Activated naive CD4-positive, alpha-beta T cell treated with anti-CD3 and anti-CD28 coated beads, Interleukin-2, amount 50 U/mL, for 72 hours (primary cell): ENCODE measurements at places on chromosomes 1 and 21.
A peak's percentile ranks its signal among the peaks of the same experiment; 100 is the strongest.

DNA sequence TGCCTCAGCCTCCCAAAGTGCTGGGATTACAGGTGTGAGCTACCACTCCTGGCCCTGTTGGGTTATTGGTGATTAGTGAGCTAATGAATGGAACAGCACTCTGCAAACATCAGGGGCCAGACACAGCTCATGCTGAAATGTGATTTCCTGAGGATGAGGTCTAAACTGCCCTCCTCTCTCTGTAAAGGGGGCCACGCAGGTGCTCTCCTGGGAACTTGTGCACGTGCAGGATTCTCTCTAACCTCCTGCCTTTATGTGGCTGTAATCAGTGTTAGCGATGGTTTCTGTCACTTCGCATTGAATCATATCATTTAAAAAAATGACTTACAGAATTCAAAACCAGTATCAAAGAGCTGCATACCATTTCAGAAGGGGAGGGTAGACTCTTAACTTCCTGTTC is 3.6 kb downstream of the GPR157 start:
- no peak for DNase-seq

DNA sequence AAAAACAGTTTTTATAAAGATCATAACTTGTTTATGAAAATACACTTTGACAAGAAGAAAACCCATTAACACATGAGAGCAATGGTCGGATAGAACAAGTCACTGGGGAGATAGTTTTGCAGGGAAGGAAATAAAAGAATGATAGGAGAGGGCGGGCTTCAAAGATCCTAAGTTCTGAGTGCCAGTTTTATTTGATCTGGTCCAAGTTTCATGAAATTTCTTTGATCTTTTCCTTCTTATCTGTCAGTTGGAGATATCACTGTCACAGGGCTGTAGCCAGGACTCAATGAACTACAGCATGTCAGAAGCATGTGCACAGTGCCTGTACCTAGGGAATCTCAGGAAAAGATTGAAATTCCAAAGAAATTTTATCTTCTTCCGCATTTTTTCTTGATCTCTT is 36.5 kb downstream of the CHRM3 start:
- DNase-seq = no peak

DNA sequence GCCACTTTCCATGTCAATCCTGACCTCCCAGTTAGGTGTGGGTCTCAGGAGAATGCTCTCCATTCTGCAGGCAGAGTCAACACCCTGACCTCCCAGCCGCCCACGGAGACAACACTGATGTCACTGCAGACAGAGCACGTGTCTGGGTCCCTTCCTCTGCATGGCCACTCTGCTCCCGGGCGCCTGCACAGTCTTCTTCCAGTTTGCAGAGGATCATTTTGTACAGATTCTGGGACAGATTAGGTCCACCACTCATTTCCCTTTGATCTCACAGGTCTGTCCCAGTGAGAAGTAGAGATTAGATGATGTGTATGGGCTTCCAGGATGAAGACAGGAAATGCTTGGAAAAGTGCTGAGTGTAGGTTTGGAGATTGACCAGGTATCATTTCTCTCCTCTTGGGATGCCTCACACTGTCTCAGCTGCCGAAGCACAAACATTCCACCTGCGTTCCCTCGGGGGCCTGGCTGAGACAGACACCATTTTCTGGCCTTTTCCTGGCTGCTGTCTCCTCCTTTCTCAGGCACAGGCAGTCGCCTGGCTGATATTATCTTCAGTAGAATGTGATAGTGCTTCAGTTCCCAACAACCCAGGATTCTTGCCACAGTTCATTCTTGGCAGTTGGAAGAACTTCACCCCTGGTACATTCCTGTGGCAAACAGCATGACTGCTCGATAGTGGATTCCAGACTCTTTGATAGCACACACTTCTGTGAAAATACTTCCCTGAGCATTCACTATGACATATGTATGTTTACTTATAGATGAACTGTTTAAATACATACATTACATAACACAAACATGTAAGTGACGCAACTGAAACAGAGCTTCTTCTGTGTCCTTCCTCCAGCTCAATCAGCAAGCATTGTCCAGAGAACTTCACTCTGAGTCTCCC is 7.9 kb downstream of the MYBPHL start:
- DNase-seq = no peak

- DNase-seq = no peak
Measured at GRCh38 chr21:44380876-44381275, 27.5 kb downstream of the TRPM2 start.

GRCh38 chr1:236654957-236655356 is 31.3 kb upstream of the ACTN2 start:
- no peak for DNase-seq

- DNase-seq = no peak
Measured at GRCh38 chr21:41622831-41623548, 115.0 kb upstream of the TMPRSS2 start.

GRCh38 chr1:214026985-214027384 is 39.2 kb downstream of the PROX1 start:
- no peak for DNase-seq

DNA sequence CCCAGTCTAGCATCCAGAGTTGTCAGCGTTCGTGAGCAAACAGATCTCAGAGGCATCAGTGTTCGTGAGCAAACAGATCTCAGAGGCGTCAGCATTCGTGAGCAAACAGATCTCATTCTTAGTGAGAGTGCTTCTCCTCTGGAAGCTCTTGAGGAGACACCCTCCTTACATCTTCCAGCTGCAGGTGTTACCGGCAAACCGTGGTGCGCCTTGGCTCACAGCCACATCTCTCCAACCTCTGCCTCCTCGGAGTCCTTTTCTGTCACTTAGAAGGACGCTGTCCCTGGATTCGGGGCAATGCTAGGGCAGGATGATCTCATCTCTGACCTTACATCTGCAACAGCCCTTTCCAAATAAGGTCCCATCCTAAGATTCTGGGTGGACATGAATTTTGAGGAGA is 14.6 kb upstream of the UMODL1 start:
- no peak for DNase-seq

DNA sequence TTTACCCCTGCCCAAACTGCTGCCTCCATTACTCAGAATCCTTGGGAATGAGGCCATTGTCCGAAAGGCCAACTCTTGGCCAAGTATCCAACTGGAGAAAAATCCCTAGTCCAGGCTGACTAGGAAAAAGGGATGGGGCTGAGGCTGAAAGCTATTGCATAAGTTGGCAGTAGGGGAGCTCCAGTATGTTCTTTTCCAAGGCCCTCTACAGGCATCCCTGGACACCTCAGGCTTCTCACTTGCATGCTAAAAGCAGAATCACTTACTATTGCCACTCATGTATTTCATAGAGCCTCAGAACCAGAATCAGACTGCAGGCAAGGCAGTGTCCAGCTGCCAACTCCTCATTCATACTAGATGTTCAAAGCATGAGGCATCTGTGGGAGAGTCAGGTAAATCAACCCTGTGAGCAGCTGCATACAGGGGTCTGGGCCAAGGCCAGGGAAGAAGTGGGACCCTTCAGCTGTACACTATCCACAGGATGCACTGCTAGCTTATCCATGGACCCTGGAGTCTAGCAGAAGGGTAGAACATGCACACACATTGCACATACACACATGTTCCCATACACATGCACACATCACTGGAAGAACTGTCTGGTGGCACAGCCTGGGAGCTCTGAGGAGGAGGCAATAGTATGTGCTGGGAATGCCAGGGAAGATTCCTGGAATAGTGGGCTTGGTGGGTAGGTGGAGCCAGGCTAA is 195.3 kb downstream of the C1orf94 start:
- DNase-seq = no peak

DNA sequence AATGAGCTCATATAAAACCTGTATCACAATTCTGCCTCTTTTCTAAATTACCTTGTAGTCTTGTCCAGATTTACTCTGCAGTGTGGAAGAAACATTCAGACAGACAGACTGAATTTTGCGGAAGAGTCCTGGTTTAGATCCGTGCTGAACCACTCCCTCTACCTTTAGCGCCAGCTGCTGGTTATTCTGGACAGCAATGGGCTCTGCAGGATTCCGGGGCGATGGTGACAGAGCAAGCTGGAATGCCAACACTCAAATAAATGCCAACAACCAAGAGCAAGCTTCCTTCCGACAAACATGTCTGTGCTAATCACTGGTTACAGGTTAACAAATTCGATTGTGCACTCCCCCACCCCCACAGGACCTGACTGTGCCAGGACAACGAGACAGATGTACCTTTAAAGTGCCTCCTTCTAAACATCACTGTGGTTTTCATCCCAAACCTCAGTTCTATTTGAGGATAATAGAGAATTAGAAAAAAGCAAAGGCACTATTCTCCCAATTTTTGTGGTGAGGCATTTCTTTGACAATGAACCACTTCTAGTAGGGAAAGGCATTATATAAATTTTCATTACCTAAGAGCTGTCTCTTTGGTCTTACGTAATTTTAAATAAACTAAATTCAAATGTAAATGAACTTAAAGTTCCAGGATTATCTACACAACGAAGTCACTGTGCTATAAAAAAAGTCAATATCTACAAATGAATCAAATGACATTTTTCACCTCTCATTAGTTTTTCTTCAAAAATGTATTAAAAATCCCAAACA is 90.4 kb downstream of the INTS7 start:
- no peak for DNase-seq

DNA sequence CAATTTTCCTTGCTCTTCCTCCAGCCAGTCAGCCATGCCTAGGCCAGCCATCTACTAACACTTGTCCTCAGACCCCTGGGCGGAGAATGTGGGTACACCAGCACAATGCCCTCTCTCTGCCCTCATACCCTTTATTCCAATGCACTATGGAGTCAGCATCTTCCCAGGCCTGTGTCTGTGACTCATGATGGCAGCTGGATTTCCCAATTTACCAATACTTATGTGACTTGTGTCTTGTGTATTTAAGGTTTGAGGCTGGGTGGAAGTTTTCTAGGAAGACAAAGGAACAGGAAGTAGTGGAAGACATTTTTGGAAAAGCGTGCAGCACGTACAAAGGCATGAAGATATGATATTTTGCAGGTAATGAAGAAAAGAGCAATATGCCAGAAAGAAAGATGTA is 114.3 kb downstream of the NMNAT2 start:
- no peak for DNase-seq

GRCh38 chr1:53715478-53715877 is 23.5 kb downstream of the GLIS1 start:
- DNase-seq = no peak

- DNase-seq = no peak
Measured at GRCh38 chr1:111723091-111723806, 15.9 kb downstream of the INKA2 start.

DNA sequence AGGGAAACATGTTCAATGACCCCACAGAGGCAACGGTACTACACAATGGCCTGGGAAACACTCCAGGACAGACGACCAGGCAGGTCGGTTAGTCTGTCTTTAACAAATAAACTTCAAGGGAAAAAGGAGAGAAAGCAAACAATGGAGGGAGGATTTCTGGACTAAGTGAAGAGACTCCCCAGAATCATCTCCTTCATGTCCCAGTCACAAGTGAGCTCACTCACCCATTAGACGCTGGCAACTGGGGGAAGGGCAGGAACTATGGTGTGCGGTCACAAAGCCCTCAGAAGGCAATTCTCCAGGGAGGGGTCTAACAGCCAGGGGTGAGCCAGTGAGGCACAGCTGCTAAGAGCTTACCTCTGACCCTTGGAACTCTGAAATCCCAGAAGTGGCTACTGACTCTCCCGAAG is 55.7 kb upstream of the NADK start:
- DNase-seq = no peak

- no peak for DNase-seq
Measured at GRCh38 chr1:55481634-55482033, 266.5 kb upstream of the USP24 start.

DNA sequence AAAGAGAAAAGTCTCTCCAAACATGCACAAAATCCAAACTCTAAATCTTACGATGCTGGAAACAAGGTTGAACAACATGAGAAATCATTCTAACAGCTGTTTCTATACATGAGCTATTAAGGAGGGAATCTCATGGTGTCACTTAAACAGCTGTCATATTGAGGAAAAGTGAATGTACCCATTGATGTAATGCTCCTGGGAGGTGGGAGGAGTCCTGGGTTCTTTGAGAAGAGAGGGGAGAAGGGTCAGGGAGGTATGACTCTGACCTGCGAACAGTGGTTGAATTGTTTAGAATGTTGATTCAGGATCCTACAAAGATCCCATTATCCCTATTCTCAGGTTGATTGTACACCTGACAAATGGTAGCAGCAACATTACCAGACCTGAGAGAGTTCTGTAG is 49.3 kb downstream of the ZC3H11B start:
- DNase-seq = no peak

- no peak for DNase-seq
Measured at GRCh38 chr1:200359610-200360163, 50.1 kb downstream of the ZNF281 start.

- peak; percentile 18 for DNase-seq
Measured at GRCh38 chr1:245155272-245156040, 671 bp downstream of the KIF26B start.

DNA sequence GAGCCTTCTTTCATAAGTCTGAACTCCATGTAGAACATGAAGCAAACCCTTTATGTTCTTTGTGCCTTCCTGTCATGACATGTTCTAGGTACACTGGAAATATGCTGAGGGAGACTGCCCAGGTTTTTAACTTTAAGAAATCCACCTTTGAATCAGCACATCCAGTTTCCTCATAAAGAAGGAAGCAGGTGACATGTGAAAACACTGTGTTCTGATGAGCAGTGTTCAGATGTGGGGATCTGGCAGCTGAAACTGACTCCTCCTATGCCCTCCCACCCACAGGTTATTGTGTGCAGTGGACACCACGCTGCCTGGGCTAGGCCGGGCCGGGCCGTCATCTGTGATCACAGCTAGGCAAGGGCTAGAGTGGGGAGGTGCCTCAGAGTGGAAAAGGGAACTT is 51.1 kb downstream of the CNN3 start:
- DNase-seq = no peak

DNA sequence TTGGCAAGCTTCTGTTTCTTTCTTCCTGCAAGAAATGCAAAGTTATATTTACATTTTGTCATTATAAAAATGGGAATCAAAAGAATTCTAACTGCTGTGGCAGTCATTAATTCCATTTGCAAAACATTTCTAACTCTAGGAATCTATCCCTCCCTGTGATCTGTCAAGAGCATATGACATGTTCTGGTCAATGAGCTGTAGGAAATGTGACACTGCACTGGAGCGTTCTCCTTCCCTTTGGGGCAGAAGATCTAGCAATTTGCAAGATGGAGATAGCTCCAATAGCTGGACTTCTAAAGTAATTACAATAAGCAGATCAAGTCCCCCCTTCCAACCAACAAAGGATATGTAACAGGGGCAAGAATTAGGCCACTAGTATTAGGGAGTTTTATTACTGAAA is 6.3 kb downstream of the TOMM20 start:
- no peak for DNase-seq

DNA sequence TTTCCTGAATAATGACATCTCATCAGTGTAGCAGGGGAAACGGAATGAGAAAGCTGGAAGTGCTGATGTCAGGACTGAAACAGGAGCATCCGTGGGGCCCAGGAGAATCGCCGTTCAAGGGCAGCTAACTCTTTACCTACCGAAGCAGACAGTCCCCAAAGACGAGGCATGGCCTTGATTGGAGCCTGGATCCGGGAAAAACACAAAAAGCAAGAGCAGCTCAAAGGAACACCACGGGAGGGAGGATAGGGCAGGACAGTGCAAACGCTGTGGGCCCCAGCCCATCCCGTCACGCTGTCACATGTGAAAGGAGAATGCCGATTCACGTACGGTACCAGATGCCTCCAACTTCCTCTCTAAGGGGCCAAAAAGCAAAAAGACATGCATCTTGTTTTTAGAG is 34.9 kb downstream of the WNT9A start:
- no peak for DNase-seq

- no peak for DNase-seq
Measured at GRCh38 chr1:5220421-5220820, 566.0 kb downstream of the AJAP1 start.
